Cerebellar cortex (tissue), 1 donor: ENCODE measurements at places on chromosomes 1 and 21.

- DNase-seq: no peak
Measured at GRCh38 chr21:45054927-45055612, 19.3 kb upstream of the ADARB1 start.

DNA sequence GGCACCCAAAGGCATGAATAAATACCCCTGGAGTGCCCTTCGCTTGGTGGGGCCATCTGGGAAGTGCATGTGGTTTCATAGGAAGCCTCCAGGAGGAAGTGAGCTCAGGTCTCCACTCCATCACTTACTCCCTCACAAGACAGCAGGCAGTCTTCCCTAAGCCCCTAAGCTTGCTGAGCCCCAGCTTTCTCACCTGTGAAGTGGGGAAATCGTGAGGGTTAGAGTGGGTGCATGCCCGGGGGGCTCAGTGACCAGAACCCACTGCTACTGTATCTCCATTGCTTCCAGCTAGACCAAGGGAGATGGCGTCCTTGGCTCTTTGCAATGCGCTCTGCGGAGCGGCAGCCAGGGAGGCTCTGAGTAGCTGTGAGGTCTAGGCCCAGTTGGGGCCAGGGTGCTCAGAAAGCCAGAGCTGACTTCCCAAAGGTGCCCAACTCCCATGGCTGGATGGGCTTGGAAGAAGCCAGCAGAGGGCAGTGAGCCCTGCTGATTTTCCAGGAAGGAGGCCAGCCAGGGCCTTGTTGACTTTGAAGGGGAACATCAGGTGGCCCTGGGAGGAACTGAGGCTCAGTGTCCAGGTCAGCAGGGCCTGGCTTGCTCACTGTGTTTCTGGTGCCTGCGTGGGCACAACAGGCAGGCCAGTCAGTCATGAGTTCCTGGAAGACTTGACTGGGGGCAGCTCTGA, 27.3 kb downstream of the CDCP2 start:
- DNase-seq: peak; percentile 40

GRCh38 chr1:108831225-108831624, 25.7 kb downstream of the AKNAD1 start:
- no peak for DNase-seq

DNA sequence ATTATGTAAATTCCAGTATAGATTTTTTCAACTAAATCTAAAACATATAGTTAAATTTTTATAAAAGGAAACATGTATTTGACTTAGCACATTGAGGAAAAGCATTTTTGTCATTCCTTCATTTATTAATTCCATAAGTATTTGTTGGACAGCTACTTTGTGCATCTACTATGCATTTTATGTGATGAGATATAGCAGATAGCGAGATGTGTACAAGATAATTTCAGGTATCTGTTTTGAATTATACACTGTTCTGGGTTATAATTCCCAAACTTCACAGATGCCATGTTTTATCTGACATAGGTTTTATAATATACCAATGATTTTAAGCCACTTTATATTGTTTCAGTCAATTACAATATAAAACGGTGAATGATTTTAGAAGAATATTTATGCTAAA, 398.7 kb downstream of the USH2A start:
- DNase-seq: no peak

DNA sequence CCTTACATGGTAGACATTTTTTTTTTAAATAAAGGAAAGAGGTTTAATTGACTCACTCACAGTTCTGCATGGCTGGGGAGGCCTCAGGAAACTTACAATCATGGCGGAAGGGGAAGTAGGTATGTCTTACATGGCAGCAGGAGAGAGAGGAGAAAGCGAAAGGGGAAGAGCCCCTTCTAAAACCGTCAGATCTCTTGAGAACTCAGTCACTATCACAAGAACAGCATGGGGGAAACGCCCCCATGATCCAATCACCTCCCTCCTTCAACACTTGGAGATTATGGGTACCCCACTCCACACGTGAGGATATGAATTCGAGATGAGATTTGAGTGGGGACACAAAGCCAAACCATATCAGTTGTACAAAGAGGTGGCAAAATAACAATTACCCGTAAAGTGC, 301.7 kb downstream of the GRIK1 start:
- DNase-seq: no peak

DNA sequence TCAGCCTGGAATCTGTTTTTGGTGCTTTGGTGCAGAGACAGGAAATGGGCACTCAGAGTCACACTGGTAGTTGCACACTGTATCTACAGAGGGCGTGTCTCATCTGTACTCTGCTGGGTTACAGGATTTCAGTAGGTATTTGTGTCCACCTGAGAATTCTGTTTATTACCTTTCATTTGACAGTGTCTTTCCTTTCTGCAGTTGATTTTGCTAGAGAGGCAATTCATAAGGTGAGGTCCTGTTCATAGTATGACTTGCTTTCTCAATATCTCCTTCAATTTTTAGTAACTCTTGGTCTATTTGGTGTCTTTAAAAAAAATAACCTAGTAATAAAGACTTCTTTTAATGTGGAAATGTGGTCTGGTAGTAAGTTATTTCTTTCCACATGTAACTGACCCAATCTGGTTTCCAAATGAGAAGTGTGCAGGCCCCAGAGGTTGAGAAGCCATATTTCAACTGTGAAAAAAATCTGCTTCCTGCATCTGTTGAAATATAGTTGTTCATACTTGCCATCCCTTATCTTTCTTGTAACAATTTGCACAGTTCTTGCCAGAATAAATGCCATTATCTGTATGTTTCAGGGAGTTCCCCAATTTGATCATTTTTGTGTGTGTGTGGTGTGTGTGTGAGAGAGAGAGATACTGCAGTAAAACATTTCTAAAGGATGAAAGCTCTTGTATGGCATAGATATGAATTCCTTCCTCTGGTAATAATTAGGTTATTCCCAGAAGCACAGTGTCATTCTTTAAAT, 78.4 kb upstream of the DNAJC6 start:
- no peak for DNase-seq

DNA sequence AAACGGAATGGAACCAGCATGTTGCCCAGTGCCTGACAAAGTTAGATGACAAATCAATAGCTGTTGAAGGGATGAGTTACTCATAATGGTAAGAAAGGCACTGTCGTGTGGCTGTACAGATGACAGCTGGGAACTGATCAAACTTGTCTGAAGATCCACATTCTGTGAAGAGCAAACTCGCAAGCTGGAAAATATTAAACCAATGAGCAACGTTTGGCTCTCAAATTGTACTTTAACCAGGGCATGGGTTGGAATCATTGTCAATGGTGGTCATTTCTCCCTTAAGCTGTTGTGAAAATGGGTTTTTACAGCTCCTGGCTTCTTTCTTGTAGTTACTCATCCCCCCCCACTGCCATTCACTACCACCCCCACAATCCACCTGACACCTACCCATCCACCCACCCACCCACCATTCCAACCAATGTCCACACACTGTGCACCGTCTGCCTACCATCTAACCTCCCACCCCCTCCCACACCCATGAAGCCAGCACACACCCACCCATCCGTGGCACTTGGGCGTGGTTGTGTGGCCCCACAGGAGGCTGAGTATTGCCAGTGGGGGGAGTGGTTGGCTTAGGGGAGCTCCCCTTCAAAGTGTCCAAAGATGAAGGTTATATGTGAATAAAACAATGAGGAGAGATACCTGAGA, 46.7 kb downstream of the CLDN14 start:
- no peak for DNase-seq
